ENCODE measurements at places on chromosomes 1 and 21. TPM values are rescaled to one million over a fixed set of nuclear protein-coding genes. Genes with fewer than 3 reads are reported as not detected.

MROH7 gene
- polyA plus RNA-seq = 4.0 TPM

TMPRSS3 gene
- not detected for polyA plus RNA-seq

MEF2D gene
- polyA plus RNA-seq = 58.2 TPM

NUDT4B gene
- 0.98 TPM for polyA plus RNA-seq

ELAVL4 gene
- 0.10 TPM for polyA plus RNA-seq

C1orf185 gene
- not detected for polyA plus RNA-seq

RPE65 gene
- polyA plus RNA-seq = 0.09 TPM

COL6A1 gene
- polyA plus RNA-seq = 610 TPM

FMN2 gene
- 0.35 TPM for polyA plus RNA-seq

DIO1 gene
- not detected for polyA plus RNA-seq

PERM1 gene
- 2.1 TPM for polyA plus RNA-seq

Data from muscle of leg (tissue), 16 donors.